NCI-H446 (cell line): ENCODE measurements at places on chromosomes 6 and 20.

GRCh38 chr6:45877970-45878590, 137.6 kb downstream of the CLIC5 start:
- DNase-seq, result no peak

GRCh38 chr20:51446656-51447055, 95.9 kb downstream of the NFATC2 start:
- DNase-seq, result no peak

DNA sequence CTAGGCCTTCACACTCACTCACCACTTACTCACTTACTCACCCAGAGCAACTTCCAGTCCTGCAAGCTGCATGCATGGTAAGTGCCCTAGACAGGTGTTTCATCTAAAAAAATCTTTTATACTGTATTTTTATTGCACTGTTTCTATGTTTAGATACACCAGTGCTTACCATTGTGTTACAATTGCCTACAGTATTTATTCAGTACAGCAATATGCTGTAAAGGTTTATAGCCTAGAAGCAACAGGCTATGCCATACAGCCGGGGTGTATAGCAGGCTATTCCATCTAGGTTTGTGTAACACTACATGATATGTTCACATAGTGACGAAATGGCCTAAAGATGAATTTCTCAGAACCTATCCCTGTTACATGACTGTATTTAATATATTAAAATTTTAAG, 37.1 kb upstream of the KCNK5 start:
- no peak for DNase-seq

GRCh38 chr20:17909869-17910321, 58.7 kb downstream of the SNX5 start:
- DNase-seq, result no peak

DNA sequence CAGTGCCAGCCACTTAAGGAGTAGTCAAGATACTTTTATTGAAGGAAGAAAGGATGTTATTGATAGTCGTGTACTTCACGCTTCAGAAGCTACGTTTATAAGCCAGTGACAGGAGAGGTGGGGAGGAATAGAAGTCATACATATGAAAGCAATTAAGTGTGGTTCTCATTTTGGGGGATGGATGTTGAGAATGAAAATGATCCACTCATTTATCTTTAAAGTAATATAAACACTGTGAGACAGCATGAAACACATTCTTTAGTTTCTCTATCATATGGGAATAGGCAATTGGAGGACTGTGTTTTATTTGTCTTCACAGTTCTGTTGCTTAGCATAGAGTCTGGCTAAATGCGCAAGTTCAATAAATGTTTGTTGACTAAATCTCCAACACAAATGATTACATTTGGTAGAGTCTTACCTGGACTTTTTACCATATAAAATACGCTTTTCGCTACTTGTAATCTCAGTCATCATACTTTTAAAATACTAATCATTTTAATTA, 35.2 kb downstream of the AK9 start:
- DNase-seq, result no peak

GRCh38 chr20:4808872-4809271, 87.2 kb downstream of the PRND start:
- no peak for DNase-seq

- DNase-seq, result no peak
Measured at GRCh38 chr6:127026247-127026646, 92.2 kb upstream of the RSPO3 start.

- no peak for DNase-seq
Measured at GRCh38 chr6:88574651-88575050, 388.8 kb downstream of the RNGTT start.

- no peak for DNase-seq
Measured at GRCh38 chr20:25009218-25010145, 16.9 kb upstream of the APMAP start.

- DNase-seq, result no peak
Measured at GRCh38 chr6:62999796-63000195, 211.5 kb upstream of the FKBP1C start.

DNA sequence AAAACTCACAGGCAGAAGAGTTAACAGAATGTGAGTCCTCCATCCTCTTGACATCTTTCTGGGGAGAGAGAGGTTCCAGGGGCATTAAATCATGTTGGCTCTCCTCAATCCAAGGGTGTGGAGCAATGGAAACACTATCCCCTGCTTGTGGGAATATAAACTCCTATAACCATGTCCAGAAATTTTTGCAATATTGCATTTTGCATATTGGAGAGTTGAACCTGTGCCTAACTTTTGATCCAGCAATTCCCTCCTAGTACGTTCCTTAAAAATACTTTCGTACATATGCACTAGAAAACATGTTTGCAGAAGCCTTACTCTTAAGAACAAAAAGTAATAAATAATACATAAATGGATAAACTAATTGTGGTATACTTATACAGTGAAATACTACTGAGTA, 56.3 kb upstream of the FAM184A start:
- DNase-seq, result no peak

DNA sequence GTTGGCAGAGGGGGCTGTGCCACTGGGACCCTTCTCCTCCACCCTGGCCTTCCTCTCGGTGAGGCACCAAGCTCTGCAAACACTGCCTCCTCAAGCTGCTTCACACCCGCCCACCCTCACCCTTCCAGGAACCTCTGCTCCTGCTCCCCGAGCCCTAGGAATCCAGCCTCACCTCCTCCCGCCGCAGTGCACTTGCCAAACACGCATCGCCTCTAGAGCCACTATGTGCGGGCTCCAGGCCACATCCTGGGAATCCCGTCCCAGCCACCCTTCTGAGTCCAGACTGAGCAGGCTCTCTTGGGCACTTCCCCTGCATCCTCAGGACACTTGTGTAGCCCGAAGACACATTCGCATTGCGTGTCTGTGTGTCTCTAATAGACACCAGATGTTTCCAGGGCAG, 18.5 kb downstream of the PSMG4 start:
- no peak for DNase-seq

GRCh38 chr6:86031713-86032112, 389.0 kb upstream of the SYNCRIP start:
- no peak for DNase-seq

DNA sequence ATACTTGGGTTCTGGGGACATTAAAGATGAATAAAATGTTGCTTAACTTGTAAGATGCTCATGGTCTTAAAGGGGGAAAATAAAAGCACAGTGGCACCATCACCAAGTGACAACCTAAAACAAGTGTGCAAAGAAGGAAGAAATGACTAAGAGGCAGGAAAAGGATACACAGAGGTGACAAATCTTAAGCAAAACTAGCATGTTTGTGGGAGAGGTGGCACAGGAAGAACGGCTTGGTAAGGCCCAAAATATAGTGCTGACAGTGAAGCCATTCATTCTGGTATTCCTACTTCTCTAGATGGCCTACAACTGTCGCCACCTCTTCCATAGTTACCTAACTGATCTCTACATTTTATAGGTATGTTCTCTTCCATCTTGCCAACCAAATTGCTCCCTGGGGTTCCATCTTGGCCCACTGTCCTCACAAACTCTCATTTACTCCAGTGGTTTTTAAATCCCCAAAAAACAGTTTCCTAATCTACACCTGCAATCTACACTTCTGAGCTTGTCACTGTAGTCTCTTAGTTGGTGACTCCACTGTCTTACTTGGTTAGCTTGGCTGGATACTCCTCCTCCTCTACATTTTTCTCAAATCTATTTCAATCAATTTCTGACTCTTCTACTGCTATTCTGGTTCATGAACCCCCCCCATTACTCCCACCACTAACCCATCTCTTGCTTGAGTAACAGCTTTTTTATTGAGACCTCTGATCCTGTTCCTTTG, 33.5 kb downstream of the FAM8A1 start:
- no peak for DNase-seq

GRCh38 chr20:56765172-56766073, 136.3 kb downstream of the TFAP2C start:
- DNase-seq, result no peak

DNA sequence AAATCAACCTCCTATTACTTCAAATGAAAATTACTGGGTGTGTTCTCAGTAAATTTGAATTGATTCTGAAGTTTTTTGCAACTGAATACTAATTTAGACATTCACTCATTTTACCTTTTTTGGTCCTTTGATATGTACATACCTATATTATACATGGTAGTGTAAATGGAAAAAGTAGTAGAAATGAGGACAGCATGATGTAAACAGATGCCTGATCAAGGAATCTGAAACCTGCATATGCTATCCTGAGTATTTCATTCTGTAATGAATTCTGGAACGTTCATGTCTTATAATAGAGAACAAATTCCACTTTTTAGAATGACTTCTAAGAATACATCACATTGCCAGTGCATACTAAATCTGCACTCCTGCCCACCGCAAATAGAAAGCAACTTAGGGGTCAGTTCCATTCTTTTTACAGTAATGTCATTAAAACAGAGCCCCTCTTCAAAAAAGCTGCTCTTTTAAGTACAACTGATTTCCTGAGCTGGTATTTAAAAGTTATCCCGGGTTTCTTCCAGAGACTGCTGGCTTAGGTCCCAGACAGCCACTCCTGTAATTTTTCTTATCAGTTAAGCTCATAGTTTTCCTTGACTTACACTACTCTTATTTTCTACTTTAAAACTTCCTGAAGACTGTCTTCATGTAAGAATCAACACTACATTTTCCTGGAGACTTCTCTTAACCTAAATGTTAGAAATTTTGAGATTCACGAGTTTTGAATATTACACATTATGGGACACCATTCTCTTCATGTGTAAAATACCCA, 48.4 kb downstream of the MAP3K7 start:
- no peak for DNase-seq

DNA sequence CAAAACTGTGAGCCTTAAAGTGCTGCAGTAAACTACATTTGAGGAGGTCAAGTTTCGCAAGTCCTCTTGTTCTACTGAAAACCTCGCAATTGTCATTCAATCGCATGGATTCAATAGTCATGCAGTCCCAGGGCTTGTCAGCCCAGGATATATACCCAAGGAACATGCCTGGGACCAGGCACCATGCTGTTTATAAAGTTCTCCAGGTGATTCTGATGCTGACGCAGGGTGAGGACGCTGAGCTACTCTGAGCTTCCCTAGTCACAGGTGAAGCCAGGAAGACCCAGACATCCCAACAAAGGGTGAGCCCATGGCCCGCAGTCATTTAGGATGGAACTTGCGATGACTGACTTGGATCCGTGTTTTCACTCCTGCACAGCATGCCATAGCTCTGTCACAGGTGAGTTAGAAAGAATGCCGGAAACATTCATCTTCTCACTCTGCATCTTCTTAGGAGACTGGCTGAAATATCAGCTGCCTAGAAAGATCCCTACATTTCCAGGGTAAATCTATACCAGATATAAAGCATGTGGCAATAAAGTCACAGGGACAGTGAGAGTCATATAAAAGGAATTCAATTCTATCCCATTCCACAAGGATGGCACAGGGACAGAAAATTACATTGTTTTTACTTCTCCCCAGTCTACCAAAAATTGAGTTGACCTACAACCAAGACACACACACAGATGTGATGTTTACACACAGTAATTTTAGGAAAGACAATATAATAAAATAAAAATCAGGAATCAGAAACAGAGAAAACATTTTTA, 27.0 kb upstream of the SSTR4 start:
- DNase-seq, result no peak

DNA sequence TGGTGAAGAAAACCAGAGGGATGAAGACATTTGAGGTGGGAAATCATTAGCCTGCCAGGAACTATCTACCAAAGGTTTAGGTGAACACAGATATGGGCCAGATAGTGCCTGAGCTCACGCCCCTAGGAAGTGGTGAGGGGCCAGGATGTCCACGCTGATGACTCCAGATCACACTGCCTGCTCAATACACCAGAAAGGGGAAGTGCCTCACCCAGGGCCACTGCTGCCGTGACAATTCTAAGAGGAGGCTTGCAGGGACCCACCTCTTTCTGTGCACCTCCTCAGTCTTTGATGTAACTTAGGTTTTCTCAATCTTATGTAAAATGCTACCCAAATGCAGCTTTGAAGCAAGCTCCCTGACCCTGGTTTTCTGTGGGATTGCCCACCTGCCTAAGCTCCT, 5.4 kb upstream of the RAB44 start:
- no peak for DNase-seq

DNA sequence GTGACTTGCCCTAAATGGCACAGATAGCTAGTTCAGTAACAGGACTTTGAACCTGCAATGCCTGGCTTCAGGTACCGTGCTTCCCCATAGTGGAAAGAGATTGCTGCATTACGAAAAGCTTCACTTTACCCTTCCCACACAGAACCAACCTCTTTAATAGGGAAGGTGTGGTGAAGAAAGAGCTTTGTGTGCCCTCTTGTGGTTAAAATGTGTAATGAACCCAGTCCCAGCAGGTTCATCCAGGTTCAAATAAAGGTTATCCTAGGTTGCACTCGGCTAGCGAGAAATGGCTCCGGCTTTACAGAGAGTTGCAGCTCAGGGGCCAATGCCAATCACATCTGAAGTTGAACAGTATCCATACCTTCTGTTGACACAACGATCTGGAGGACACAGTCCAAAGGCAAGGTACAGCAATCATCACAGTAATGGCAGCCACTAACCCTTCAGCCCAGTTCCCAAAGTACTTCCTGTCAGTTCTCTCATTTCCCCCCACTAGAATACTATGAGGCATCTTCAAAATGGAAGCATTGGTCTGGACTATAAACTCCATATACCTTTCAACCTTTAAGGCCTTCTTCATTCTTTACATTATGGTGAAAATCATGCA, 3.0 kb downstream of the DEFB115 start:
- DNase-seq, result peak; percentile 39

DNA sequence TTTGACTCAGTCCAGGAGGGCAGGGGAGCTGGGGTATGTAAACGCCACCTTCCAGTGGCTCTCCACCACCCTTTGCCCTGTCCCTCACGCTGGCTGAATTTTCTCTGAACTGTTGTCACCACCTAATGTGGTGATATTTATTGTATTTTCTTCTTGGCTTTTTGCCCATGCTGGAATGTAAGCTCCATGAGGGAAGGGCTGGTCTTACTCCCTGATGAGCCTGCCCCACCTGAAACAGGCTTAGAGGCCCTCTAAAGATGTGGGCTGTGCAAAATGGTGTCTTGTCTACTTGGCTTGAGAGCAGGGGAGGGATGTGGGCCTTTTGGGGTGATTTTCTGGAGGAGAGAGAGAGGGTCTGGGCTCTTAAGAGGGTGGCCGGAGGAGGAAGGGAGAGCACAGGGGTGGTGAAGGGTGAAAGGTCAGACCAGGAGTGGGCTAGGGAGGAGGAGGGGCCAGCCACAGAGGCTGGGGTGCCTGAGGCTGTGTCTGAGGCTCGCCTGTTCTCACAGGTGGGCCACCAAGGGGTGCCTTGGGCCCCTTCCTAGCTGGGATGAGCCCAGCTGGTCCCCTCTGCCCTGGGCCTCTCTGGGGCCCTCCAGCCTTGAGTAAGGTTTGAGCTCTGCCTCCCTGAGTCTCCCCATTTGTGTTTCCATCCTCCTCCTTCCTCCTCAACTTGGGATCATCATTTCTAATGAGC, 37.3 kb downstream of the SPDEF start:
- DNase-seq, result no peak

- no peak for DNase-seq
Measured at GRCh38 chr20:49166534-49167449, 21.3 kb downstream of the STAU1 start.

DNA sequence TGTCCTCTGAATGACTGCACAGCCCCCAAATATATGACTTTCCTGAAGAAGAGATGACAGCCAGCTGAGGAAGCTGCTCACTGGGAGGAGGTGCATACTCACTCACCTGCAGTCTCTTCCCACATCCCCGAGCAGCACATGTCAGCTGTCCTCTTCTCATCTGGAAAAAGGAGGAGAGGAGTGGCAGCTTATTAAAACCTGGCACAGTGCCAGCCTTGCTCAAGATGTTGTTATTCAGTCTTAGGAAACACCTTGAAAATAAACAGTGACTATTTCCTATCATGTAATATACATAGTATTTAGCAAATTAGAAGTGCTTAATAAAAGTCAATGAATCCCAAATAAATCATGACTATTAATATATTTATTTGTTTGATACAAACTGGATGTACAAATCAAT, 232.9 kb downstream of the EPM2A start:
- no peak for DNase-seq
